ENCODE measurements at places on chromosomes 5 and 9. TPM values are rescaled to one million over a fixed set of nuclear protein-coding genes. Genes with fewer than 3 reads are reported as not detected.

Gene C5orf52
- 0.22 TPM for polyA plus RNA-seq

Gene CFAP90
- polyA plus RNA-seq: not detected

Gene GLRA1
- not detected for polyA plus RNA-seq

Gene WNK2
- 101 TPM for polyA plus RNA-seq

Gene ST6GALNAC6
- polyA plus RNA-seq: 15.4 TPM

Gene PDE6A
- 1.3 TPM for polyA plus RNA-seq

Gene IRX1
- polyA plus RNA-seq: not detected

Gene PLEKHG4B
- polyA plus RNA-seq: 0.01 TPM

Gene IL5
- not detected for polyA plus RNA-seq

Gene TSSK1B
- polyA plus RNA-seq: 0.01 TPM

Gene BTNL8
- polyA plus RNA-seq: 53.8 TPM

Gene FAM221B
- polyA plus RNA-seq: not detected

Gene TUBB4B
- polyA plus RNA-seq: 365 TPM

Gene ITGA1
- polyA plus RNA-seq: 7.5 TPM

Gene TRIM14
- 30.6 TPM for polyA plus RNA-seq

Gene SPIN1
- 23.8 TPM for polyA plus RNA-seq
